ENCODE measurements at places on chromosomes 1 and 21.

DNA sequence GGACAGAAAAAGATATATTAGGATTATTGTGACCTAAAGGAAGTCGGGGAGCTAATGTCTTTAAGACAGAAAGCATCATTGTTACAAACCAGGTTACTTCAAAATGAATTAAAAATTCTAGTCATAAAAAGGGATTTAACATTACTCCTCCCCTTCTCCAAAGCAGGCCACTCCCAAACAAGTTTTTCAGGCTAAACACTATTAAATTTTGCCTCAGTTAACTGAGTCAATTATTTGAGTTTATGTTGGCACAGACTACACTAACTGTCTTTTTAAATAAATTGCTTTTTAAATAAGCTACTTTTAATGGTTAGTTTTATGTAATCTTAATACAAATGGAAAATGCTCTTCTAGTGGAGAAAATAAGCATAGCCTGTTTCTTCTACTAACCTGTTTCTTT is 395.0 kb upstream of the DUSP10 start:
- DNase-seq: no peak

GRCh38 chr1:219534991-219535390 is 77.9 kb downstream of the ZC3H11B start:
- no peak for DNase-seq

DNA sequence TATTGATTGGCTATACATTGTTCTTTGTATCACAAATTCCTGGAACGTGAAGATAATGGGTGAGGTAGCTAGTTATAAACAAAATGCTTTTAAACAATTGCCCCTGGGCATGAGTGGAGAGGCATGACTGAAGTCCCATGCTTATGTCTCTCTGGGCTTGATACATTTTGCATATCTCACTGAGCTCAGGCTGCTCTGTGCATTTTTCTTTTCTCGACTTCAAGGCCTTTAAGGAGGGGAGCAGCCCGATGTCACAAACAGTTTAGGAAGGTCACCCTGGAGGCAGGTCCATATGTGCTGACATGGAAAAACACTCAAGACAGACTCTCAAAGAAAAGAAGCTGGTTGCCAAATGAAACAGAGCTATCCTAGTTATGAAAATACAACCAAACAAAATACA is 80.1 kb upstream of the PUM1 start:
- no peak for DNase-seq

GRCh38 chr1:30001011-30001731 is 722.2 kb downstream of the MATN1 start:
- peak; percentile 89 for DNase-seq

GRCh38 chr1:5819391-5820025 is 172.7 kb downstream of the NPHP4 start:
- no peak for DNase-seq

- no peak for DNase-seq
Measured at GRCh38 chr1:82775406-82776000, 974.8 kb downstream of the ADGRL2 start.

- DNase-seq: no peak
Measured at GRCh38 chr1:215568299-215568692, 1.2 kb downstream of the KCTD3 start.

- DNase-seq: no peak
Measured at GRCh38 chr1:8136766-8137165, 110.7 kb upstream of the ERRFI1 start.

DNA sequence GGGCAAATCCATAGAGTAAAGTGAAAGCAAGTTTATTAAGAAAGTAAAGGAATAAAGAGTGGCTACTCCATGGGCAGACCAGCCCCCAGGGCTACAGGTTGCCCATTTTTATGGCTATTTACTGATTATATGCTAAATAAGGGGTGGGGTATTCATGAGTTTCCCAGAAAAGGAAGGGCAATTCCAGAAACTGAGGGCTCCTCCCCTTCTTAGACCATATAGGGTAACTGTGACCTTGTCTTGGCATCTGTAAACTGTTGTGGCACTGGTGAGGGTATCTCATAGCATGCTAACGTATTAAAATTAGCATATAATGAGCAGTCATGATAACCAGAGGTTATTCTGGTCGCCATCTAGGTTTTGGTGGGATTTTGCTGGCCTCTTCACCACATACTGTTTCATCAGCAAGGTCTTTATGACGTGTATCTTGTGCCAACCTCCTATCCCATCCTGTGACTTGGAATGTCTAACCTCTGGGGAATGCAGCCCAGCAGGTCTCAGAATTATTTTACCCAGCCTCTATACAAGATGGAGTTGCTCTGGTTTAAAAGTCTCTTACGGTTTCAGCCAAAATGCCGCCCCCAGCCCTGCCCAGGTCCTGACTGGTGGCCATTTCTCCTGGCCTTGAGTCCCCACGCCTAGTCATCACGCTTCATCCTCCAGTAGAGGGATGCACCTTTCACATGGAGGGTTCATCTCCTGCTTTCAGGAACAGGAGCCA is 982 bp upstream of the TRIM17 start:
- DNase-seq: no peak
